ENCODE measurements at places on chromosomes 11 and 22. TPM values are rescaled to one million over a fixed set of nuclear protein-coding genes. Genes with fewer than 3 reads are reported as not detected.

TYR gene
- not detected for total RNA-seq

DGKZ gene
- total RNA-seq, result 35.0 TPM

RAB39A gene
- 0.92 TPM for total RNA-seq

TUBA8 gene
- 4.2 TPM for total RNA-seq

SLC22A9 gene
- not detected for total RNA-seq

ZNRF3 gene
- 11.1 TPM for total RNA-seq

WNT11 gene
- total RNA-seq, result 8.7 TPM

ZNF408 gene
- total RNA-seq, result 11.6 TPM

ACR gene
- not detected for total RNA-seq
